ENCODE measurements at places on chromosomes 11 and 22.

GRCh38 chr11:19838994-19839768 is 126.5 kb downstream of the NAV2 start:
- no peak for DNase-seq

GRCh38 chr22:44391481-44392445 is 79.0 kb upstream of the SHISAL1 start:
- peak; percentile 12 for DNase-seq

DNA sequence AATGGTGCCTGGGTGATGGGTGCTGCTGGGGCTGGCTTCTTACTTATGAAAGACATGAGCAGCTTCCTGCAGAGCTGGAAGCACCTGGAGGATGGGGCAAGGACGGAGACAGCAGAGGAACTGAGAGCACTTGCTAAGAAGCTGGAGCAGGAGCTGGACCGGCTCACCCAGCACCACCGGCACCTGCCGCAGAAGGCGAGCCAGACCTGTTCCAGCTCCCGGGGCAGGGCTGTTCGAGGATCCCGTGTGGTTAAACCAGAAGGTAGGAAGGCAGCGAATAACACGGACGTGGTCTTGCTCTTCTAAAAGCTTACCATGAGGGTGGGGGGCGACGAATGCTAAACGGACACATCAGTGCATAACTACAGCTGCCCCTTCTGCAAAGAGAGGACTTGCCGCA is 9.3 kb downstream of the APOL5 start:
- no peak for DNase-seq

DNA sequence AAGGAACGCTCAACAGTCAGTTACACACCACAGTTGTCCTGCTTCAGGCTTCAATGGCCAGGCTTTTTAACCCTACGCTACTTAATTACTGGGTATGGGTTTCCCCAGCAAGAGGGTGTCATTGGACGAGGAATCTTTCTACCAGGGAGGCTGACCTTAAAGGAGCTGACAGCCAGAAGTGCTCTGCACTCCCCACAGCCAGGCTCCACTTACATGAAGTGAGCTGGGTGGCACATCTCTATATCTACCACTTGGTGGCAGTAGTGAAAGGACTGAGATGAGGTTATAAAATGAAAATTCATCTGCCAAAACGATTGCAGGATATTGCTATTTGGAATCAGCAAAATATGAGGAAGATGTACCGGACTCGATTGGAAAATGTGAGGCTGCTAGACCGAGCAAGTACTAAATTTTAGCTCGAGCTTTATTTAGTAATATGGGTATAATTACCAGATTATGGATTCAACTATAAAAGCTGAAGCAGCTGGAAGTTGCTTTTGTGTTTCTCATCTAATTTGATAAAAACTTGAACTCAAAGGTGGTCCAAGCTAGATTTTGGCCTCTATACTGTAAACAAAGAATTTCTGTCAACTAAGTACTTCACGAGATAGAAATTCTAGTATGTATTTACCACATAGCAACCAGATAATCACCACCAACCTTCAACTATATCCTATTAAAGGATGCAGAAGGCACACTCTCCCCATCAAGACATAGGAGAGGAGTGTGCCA is 53.9 kb upstream of the CEP126 start:
- DNase-seq, result peak; percentile 63

DNA sequence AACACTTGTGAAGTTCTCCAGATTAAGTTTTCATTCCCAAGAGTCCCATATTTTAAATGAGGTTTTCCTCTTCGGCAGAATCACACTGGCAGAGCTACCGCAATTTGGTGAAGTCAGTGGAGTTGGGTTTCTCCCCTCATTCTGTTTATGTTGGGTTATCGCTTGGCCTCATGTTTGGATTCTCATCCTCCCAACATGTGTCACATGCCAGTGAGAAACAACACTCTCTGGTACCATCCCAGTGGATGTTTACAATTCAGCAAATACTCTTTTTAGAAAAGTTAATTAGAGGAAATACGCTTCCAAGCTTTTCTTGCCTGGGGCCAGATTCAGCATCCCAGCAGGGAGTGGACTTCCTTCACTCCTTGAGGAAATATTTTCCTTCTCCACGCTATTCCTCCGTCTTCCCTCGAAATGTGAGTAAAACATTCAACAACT is 2.1 kb downstream of the PAMR1 start:
- no peak for DNase-seq

GRCh38 chr11:124758355-124759265 is 3.5 kb downstream of the ESAM start:
- DNase-seq, result peak; percentile 61

- no peak for DNase-seq
Measured at GRCh38 chr11:115665175-115665821, 161.1 kb upstream of the CADM1 start.

- peak; percentile 59 for DNase-seq
Measured at GRCh38 chr11:47714554-47715081, 551 bp downstream of the AGBL2 start.

GRCh38 chr11:61531044-61531443 is 22.5 kb downstream of the LRRC10B start:
- DNase-seq, result no peak

- DNase-seq, result no peak
Measured at GRCh38 chr11:102184269-102184987, 74.2 kb downstream of the YAP1 start.

GRCh38 chr22:42743501-42743991 is 22.9 kb upstream of the A4GALT start:
- DNase-seq, result no peak

GRCh38 chr11:130452176-130452575 is 3.7 kb downstream of the ADAMTS15 start:
- no peak for DNase-seq

- DNase-seq, result no peak
Measured at GRCh38 chr22:40759294-40759840, 59.8 kb downstream of the SLC25A17 start.

DNA sequence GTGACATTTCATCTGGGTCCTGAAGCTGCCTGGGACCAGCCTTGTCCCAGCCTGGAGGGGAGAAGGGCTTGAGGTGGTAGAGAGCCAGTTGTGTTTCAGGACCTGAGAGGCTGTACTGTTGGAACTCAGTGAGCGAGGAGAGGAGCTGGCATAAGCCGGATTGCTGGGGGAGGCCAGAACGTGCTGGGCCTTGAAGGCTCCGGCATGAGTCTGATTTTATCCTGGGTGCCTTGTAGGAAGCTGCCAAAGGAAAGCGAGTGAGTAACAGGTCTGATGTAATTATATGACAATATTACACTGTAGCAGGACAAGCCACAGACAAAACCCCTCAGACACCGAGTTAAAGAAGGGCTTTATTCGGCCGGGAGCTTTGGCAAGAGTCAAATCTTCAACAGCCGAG is 17.2 kb downstream of the AP2A2 start:
- DNase-seq, result no peak

- no peak for DNase-seq
Measured at GRCh38 chr22:39839204-39839603, 54.4 kb downstream of the ENTHD1 start.

DNA sequence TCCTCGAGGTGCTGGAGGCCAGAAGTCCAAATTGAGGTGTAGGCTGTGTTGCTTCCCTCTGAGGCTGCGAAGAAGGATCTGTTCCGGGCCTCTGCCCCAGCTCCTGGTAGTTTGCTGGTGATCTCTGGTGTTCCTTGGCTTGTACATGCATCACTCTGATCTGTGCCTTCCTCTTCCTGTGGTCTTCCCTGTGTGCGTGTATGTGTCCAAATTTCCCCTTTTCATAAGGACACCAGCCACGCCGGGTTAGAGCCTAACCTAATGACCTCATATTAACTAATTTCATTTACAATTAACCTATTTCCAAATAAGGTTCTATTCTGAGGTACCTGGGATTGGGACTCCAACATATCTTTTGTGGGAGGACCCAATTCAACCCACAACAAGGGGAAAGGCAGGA is 21.5 kb downstream of the RIBC2 start:
- DNase-seq, result no peak

All from NCI-H1105 treated with DMSO at 0.1 percent for 48 hours (cell line).